ENCODE measurements at places on chromosomes 16 and 17.

- no peak for DNase-seq
Measured at GRCh38 chr16:7746941-7747340, 414.3 kb downstream of the RBFOX1 start.

DNA sequence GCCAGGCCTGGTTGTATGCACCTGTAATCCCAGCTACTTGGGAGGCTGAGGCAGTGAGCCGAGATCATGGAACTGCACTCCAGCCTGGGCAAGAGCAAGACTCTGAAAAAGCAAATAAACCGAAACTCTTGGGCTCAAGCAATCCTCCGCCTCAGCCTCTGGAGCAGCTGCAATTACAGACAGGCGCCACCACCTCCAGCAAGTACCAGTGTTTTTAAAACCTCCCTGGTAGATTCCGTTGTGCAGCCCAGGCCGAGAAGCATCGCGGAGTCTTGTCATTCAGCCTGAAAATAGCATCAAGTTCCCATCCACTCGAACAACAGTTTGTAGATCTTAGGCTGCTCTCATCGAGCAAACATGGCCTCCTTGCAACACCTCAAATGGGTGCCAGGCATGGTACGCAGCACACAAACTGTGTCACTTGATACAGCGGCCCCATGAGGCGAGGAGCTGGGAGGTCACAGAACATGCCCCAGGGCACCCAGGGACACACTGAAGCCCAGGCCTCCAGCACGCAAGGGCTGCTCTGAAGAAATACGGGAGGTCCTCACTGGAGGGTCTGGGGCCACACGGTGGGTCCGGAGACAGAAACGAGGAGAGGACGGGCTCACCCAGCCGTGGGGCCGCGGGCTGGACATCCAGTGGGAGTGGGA lies 18.1 kb downstream of the TMC6 start:
- DNase-seq: no peak

- no peak for DNase-seq
Measured at GRCh38 chr17:58096892-58097291, 13.7 kb downstream of the DYNLL2 start.

GRCh38 chr17:6555331-6556120 lies 829 bp downstream of the PITPNM3 start:
- DNase-seq: no peak

DNA sequence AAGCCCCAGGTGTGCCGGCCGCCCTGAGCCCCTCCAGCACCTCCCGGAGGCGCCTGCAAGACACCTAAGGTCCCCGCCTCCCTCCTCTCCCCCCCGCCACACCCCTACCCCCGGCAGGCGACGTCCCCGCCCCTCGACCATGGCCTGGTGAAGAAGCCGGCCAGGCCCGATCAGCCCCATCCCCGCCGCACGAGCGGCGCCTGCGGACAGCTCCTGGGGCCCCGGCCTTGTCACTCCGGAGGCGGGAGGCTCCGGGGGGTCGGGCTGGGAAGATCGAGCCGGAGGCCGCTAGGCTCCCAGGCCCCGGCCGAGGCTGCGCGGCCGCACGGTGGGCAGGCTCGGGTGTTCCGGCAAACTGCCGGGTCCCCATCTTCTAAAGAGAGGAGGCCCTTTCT lies 405 bp upstream of the ACE start:
- DNase-seq: no peak

DNA sequence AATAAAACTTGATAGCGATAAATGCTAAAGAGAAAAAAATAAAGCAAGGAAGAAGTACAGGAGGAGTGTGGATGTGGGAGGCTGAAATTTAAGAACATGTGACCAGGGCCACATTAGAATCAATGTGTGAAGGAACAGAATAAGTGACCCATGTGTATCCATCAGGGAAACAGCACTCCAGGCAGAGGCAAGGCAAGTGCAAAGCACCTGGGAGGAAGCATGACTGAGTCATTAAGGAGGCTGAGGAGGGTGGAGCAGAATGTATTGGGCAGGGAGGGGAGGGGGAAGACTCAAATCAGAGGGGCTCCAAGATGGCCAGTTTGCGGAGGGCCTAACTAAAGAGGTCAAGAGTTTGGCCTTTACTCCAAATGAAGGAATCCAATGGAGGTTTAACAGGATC lies 8.0 kb downstream of the CDR2 start:
- DNase-seq: no peak

DNA sequence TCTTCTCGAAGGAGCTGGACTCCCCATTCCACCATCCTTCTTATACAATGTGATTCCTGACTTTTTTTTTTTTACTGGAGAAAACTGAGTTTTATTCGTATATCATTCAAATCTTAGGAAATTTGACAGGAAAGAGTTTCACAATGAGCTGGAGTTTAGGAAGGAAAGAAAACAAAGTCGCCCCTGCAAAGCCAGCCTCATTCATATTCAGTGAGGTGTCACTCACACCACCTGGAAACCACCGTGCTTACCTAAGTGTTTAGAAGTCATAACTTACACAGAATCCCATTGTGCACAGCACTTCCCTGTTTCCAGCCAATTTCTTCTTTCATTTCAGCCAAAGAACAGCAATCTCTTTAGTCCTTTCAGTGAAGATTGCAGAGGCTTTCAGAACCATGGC lies 90.3 kb upstream of the CHMP6 start:
- DNase-seq: no peak

DNA sequence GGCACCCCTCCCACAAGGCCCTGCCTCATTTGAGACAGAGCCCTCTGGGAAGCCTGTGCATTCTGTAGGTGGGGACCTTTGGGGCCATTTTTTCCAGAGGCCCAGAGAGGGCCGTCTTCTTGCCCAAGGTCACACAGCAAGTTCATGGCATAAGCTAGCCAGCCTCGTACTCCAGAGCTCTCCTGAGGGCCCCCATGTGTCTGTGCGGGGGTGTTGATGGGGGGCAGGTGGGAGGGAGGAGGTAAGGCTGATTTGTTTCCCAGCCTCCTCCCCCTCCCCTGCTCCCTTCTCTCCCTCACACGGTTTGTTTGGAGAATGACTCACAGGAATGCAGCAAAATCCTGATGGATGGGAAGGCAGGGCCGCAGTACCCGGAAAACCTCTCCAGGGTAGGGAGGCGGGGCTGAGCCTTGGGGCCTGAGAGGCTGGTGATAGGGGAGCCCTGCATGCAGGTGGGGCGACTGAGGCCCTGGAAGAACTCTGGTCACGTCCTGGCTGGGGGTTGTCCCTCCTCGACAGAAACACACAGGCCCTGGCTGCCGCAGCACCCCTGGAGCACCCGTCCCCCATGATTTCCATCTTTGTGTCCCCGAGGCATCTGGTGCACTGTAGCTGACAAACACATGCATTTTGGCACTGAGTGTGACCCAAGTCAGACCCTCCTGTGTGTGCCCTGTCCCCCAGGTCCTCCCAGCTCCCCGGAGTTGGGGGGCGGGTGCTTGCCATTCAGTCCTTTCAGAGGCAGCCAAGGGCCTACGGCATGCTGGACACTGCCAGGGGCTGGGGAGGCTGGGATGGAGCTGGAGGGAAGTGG lies 29.7 kb downstream of the RAI1 start:
- no peak for DNase-seq

DNA sequence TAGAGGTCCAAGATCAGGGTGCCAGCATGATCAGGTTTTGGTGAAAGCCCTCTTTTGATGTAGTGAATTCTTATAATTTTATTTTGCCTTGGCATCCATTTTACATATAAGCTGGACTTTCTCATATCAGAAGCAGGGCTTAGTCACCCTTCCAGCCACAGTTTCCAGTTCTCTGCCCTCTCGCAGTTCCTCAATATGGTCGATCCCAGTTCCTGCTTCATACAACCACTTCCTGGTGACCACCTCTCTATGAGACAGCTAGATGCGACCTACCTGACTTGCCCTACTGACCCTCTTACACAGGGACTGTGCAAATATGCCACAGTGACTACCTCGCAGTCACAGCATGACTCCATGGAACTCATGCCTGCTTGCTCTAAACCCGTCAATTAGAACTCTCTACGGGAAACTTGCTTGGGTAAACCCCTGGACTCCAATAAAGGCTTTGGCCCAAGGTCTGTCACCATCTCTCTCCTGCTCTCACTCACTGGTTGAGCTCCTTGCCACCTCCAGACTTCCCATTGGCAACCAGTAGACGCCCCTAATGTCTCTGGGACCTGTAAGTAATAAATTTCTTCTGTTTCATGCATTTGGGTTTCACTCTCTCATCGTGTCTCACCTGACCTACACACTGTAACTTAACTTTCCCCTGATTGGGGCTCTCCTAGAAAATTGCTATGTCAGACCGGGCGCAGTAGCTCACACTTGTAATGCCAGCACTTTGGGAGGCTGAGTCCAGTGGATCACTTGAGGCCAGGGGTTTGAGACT lies 21.4 kb downstream of the CD300LG start:
- no peak for DNase-seq

GRCh38 chr17:78144147-78144719 lies 2.0 kb upstream of the C17orf99 start:
- no peak for DNase-seq

DNA sequence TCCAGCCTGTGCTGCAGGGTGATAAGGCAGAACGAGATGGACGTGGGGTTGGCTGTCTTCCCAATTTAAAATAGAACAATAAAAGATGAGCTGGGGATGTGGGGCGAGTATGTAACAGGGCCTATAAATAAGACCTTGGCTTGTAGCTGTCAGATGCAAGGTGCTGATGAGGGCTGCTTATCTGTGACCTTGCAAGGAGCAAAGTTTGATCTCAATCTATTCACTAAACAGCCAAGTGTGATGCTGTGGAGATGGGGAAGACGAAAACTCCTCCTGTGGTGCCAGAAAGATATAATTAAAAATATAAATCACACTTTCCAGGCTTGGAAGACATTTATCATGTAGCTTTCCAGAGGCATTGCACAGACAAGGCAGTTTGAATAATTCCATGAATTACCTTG lies 26.7 kb upstream of the TEX2 start:
- no peak for DNase-seq

DNA sequence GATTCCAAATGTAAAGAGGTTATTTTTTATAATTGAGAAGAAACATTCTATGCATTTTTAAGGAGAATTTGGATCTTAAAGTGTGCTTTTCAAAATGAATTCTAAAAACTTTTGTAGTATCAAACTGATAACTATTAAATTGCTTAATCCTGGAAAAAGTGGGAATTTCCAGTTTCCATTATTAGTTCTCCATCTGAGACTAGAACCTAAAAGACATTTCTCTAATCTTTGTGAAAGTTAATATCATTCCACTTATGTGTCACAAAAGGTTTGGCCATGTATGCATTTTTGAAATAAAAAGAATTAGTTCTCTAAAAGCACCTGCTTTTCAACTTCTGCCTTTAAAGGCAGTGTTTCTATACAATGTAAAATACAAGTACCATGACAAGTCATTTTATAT lies 155.0 kb downstream of the BCAS3 start:
- DNase-seq: no peak

DNA sequence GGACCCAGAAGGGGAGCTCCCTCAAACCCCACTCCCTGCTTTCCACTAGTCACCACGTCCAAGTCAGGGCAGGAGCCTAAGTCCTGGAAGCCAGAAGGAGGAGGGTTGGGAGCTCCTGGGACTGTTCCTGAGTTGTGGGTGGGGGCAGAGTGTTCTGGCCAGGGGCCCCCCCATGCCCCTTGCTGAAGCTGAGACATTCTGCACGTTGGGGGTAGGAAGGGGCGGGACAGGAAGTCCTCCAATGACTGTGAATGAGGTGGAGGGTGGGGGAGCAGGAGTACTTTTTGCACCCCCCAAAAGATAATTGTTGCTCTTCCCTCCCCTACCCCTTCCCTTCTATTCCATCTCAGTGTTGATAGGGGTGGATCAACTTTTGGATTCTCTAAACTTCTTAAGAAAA lies 21.4 kb upstream of the C17orf113 start:
- DNase-seq: no peak

DNA sequence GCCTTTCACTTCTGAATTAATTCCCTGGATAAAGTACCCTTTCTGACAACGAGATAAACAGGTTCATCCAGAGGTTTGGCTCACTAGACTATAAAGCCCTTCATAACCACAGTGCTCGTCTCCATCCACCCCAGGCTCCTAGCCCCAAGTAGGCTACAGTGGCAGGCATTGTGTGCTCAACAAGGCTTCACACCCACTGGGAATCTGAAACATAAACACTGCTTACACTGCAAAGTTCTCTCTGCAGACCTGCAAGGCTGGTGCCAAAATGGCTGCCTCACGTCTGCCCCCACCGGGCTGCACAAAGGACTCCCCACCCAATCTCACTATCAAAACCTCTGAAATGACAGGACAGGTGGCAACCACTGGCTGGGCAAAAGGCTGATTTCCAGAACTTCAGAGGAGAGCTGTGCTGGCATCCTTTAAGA lies 5.1 kb upstream of the HLF start:
- no peak for DNase-seq

Data from activated CD4-positive, alpha-beta T cell treated with anti-CD3 and anti-CD28 coated beads, Interleukin-2, amount 50 U/mL, for 16 hours (primary cell).